ENCODE measurements at places on chromosomes 5 and 9.

DNA sequence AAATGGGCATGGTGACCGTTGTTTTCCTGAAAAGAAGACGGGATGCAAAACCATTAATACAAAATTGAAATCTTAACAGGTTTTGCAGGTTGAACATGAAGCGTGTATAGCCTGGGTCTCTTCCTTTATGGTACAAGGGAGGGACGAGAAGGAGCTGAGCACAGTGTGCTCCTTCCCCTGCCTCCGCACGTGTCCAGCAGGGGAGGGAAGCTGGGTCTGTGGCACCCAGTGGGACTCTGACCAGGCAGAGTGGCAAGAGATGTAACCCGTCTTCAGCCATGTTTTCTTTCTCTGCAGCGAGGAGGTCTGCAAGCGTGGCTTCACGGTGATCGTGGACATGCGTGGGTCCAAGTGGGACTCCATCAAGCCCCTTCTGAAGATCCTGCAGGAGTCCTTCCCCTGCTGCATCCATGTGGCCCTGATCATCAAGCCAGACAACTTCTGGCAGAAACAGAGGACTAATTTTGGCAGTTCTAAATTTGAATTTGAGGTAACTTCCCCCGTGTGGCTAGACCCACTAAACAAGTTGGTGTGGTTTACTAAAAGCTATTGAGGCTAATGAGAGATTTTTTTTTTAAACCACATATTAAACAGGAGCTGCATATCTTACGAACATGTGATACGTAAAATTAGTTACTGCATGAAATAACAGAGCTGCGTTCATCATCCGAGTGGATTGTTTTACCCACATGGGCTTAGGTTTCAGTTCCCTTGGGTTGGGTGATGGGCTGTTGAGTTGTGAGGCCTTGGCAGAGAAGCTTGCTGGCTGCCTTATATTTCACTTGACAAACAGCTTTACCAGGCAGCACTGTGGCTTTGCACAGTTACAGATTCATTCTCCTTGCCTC is 143.7 kb downstream of the TRIO start:
- DNase-seq, result no peak

DNA sequence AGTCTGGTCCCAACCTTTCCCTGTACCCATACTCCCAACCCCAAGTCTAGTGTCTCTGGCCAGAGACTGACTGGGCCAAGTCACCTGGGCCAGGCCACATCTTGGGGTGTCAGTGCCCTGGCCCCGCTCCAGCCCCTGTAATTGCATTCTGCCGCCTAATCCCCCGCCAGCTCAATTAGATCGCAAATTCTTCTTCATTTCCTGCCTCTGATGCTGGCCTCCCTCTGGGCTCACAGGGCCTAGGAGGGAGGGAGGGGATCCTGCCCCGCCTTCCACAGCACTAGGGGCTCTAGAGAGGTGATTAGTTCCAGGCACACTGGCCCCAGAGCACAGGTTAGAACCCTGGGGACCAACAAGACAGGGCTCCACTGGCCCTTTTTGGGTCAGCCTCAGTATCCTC is 5.5 kb downstream of the CXXC5 start:
- no peak for DNase-seq

- DNase-seq, result no peak
These were observed 4.2 kb downstream of the MYORG start for GRCh38 chr9:34372467-34373011.

GRCh38 chr9:4491626-4491975 is 1.3 kb downstream of the SLC1A1 start:
- no peak for DNase-seq

DNA sequence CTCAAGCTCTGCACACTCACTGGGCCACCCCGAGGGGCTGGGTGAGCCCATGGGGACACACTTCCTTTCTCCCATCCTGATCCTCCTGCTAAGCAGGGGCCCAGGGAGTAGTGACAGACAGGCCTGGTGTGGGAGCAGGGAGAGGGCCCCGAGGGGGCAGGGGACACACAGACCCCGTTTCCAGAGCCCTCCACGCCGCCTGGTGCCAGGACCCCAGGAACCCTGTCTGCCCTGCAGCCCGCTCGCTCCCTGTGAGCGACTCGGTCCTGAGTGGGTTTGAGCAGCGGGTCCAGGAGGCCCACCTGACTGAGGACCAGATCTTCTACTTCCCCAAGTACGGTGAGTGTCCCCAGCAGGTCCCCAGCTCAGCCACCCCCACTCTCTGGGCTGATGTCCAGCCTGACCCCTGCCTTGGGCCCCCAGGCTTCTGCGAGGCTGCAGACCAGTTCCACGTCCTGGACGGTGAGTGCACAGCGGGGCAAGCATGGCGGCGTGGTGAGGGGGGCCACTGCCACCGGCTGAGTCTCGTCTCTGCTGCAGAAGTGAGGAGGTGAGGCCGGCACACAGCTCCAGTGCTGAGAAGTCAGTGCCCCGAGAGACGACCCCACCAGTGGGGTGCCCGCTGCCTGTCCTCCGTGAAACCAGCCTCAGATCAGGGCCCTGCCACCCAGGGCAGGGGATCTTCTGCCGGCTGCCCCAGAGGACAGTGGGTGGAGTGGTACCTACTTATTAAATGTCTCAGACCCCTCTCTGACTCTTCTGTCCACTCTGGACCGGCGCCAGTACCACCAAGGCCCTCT is 1.4 kb downstream of the C8G start:
- no peak for DNase-seq

DNA sequence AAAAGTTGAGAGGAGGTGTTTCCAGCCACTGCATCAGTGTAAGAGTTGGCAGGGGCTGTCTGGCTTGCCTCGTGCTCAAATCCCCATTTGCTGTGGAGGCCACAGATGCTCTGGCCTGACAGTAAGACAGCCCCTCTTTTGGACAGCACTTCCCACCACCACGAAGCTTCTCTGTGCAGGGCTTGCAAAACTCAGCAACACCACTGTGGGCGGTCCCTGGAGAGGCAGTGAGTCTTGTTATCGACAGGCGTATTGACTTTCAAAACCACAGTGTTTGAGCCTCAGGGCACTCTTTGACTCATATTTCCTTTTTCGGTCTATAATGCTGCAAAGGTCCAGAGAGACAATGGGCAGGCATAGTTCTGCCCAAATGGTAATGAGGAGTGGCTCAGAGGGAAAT is 539.5 kb downstream of the EBF1 start:
- no peak for DNase-seq

DNA sequence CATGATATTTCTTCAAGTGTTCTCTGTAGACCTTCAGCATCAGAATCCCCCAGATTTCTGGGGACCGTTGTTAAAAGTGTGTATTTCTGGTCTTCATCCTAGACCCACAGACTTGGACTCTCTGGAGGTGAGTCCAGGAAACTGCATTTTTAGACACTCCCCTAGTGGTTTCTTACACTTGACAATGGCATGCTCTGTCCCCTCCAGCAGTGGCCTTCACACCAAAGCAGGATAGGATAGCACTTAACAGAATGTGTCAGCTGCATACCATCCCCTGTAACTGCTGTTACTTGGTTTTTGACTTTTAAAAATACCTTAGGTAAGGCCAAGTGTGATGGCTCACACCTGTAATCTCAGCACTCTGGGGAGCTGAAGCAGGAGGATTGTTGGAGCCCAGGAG is 20.8 kb downstream of the CDO1 start:
- DNase-seq, result no peak

GRCh38 chr5:16140944-16141343 is 38.6 kb downstream of the MARCHF11 start:
- DNase-seq, result no peak

DNA sequence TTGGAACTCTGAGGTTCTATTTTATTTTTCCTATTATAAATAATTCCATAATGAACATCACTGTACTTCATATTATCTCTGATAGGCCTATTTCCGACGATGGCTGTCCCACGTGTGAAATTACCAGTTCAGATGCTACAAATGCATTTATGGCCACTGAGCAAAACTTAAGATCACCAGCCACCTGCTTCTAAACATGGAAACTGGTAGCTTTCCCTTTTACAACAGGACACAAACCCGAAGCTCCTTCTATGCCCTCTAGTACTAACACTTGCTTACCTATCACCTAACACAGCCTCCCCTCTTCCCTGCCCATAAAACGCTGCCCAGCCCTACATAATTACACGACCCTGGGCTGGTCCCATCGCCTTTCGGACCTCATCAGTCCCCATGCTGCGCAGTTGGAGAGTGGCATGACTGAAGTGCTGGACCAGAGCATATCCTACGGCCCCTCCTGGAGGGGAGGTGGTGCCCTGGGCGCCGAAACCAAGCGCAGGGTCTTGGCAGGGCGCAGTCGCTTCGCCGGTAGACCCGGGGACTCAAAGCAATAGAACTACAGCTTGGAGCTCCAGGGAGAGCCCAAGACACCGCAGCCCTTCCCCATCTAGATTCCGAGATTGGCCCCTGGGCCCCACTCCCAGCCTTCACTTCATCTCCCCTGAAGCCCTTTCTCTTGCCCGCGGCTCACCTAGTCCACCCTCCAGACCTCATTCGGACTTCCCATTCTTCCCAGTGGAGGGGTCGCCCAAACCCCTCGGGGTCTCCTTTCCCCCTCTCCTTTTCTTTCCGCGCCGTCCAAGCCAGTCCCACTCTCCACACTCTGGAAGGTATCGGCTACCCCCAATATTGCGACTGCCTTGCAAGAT is 1.0 kb upstream of the SAP30L start:
- peak; percentile 31 for DNase-seq

DNA sequence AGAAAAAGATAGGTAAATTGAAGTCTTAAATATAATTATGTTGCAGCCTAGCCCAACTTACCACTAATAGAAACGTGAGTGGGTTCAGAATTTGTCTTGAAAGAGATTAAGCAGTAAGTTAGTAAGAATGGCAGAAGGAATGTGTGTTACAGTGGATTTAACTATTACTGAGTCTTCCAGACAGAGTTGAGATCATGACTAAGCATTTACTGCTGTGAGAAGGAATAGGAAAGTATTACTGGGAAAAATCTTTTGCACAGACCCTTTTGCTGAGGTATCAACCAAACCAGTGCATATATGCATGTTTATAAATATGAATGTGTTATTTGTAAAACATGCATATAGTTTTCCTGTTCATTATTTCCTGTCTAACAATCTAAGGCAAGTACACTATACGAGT is 112.8 kb upstream of the EFNA5 start:
- DNase-seq, result no peak

- DNase-seq, result no peak
These were observed 206.0 kb downstream of the MELK start for GRCh38 chr9:36778682-36779081.

DNA sequence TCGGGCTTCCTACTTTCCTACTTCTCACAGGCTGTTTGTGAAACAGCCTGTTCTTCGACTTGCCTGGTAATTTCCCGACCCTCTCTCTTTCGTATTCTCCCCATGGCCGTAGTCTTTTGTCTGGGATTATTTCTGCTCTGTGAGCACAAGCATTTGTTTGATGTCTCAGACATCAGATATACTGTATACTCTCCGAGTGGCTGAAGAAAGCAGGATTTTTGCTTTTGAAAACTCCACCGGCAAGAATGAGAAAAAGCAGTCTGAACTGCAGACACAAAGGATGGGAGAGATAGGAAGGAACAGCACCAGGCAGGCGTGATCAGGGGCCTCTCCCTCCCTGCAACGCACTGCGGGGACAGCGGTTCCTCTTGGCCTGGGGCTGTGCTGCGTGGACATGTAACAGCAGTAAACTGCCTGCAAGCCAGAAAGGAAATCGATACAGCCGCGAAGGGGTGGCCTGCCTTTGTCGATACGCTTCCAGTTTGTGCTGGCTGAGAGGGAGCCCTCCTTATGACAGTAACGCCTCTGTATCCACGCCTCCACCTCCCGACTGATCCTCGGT is 313.9 kb upstream of the TLE4 start:
- DNase-seq, result no peak

DNA sequence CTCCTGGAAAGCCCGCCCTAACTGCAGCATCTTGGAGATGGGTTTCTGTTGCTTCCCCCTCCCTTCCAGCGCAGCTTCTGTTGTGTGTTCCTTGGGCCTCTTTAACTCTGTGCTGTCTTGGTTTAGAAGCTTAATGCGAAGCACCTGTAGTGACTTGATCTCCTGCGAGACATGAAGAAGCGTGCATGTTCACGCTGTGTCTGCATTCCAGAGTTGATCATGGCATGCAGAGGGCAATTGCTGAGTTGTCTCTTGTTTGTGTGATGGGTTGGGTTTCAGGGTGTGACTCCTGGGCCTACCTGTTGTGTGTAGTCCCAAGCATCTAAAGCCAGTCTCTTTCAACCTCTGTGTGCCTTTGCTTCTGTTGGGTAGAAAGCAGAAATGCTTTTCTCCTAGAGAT is 155.6 kb downstream of the SMARCA2 start:
- DNase-seq, result no peak

GRCh38 chr9:123998278-123998925 is 13.2 kb upstream of the LHX2 start:
- no peak for DNase-seq

DNA sequence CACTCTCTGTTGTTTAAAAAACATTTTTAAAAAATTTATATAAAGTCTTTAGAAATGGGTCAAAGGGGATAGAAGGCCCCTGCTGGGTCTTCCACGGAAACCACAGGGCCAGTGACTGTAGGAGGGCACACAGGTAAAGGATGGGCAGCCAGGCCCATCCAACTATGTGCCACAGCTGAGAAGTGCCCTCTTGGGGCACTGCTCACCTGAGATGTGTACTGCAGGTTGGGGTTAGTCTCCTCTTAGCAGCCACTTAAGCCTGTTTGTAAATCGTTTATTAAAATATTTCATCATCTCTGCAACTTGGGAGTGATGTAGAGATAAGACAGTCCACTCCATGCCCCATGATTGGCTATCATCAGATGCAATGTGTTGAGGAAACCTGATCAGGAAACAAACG is 222.4 kb downstream of the DIRAS2 start:
- no peak for DNase-seq

- DNase-seq, result no peak
These were observed 25.6 kb downstream of the PDE8B start for GRCh38 chr5:77235846-77236721.

GRCh38 chr5:134503088-134503936 is 22.2 kb upstream of the JADE2 start:
- peak; percentile 84 for DNase-seq

GRCh38 chr5:17252543-17252942 is 35.1 kb downstream of the BASP1 start:
- no peak for DNase-seq

GRCh38 chr9:114218264-114219120 is 63.2 kb downstream of the COL27A1 start:
- DNase-seq, result no peak

DNA sequence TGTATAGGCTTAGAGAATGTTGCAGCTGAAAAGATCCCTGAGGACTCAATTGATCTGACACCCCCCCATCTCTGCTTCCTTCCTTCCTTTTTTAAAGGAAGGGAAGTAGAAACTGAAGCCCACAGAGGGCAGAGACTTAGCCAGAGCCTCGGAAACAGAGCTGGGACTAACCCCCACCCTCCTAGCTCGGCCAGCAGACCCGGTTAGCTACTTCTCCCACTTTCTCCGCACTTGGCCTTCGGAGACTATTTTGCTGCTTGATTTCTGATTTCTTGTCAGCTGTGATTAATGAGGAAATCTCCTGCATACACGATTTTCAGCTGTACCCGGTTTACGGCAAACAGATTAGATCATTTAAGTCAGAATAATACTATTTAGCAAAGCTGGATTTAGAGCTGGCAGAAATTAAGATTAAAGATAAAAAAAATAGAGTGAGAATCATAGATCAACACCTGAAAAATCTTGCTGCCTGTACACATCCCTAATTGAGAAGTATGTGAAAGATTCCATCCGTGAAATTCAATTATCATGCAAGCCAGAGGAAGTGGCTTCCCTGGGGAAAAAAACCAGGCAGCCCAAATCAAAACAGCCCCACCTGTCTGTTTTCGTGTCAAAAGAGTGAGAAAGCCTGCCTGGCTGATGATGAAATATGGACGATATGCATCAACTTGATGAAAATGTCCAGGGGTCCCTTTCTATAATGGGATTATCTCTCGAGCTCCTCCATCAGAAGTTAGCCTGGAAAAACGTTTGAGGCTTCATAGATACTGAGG is 159.5 kb upstream of the SHB start:
- no peak for DNase-seq

GRCh38 chr9:32533336-32533735 is 7.3 kb upstream of the RIGI start:
- DNase-seq, result no peak
